SW 1271 (cell line): ENCODE measurements at places on chromosomes 7 and 10.

- DNase-seq: peak; percentile 8
Measured at GRCh38 chr10:101444058-101444898, 90.3 kb downstream of the BTRC start.

DNA sequence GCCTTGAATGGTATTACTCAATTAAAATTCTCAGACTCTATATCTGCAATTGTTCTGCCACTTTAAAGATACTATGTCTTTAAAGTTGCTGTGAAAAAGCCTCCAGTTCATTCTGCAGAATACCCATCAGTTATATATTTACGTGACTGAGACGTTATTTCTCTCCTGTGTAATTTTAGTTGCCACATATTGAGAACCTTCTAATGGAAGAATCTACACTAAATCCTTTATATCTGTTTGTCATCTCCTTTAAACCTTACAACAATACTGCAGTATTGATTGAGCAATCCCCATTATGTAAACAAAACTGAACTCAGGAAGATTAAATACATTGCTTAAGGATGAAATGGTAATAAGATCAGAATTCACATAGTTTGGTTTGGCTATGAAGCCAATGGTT, 30.0 kb downstream of the GPR141 start:
- no peak for DNase-seq

DNA sequence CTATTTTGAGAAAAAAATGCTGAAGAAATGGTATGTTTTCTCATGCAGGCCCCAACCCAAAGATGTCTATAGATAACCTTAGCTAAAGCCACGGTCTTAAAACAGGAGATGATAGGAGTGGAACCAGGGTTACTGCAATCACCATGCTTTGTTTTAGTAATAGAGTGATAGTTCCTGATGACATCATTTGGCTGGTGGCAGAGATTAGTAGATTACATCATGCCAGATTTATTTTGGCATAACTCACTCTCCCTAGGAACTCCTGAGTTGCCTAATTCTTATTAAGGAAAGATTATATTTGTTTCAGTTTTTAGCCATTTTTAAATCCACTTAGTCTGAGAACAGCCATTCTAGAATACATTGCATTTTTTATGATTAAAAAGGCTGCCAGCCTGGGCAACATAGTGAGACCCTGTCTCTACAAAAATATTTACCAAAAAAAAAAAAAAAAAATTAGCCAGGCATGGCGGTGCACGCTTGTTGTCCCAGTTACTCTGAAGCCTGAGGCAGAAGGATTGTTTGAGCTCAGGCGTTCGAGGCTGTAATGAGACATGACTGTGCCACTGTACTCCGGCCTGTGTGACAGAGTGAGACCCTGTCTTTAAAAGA, 17.8 kb downstream of the ENO4 start:
- DNase-seq: no peak

GRCh38 chr7:43756368-43757072, 2.0 kb upstream of the BLVRA start:
- no peak for DNase-seq

DNA sequence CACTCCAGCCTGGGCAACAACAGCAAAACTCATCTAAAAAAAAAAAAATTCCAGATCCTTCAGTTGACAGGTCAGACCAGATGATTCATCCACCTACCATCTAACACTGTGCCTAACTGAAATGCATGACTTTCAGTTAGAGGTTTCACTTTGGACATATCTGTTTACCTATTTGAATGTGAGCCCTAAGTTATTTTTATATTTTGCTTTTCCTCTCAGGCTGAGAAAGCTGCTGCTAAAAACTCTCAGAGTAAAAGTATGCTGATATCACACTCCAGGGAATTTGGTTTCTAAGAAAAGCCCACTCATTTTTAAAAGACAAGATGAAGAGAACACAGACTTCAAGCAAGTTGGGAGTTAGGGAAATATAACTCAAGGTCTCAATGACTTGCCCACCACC, 126.0 kb downstream of the SGMS1 start:
- no peak for DNase-seq

- DNase-seq: no peak
Measured at GRCh38 chr10:70744617-70745143, 40.5 kb downstream of the TBATA start.

DNA sequence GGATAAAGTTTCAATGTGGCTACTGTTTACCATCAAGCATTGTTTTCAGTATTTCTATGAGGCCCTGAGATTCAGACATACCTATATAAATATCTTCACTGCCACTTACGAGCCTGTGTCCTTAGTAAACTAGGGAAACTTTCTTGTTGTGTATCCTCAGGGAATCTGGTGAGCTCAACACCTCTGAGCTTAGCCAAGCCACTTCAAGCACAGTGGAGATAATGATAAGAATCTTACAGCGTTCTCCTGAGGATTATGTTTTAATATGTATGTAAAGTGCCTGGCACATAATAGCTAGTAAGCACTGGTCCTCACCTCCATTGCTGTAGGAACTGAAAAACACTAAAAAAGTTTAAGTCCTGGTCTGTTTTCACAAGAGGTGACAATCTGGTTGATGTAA, 268.3 kb downstream of the SKIDA1 start:
- DNase-seq: no peak

- DNase-seq: no peak
Measured at GRCh38 chr10:35580423-35580770, 24.7 kb upstream of the GJD4 start.

- no peak for DNase-seq
Measured at GRCh38 chr10:98538472-98538871, 91.7 kb upstream of the HPS1 start.

DNA sequence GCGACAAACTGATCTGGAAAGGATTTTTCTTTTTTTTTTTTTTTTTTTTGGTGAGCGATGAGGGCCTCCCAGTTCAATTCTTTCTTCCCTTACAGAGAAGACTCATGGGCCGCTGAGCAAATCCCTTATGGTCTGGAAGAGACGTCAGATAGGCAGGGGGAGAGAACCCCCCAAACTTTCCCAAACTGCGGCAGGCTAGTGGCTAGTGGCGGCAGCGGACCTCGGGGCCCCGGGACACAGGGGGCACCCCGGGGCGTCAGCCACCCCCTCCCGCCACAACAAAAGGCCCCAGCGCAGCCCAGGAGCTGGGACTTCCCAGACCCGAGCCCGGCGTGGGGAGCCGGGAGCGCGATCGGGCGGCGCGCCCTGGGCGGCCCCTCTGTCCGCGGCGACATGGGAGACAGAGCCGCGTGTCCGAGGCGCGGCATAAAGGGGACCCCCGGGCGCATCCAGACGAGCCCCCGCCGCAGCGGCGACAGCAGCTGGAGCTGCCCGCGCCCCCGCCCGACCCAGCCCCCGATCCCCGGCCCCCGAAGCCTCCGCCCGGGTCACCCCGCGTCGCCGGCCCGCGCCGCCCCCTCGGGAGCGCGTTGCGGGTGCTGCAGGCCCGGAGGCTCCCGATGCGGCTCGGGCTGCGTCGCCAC, 755 bp downstream of the FAM171A1 start:
- DNase-seq: no peak
